SJCRH30 (cell line): ENCODE measurements at places on chromosomes 16 and 17. TPM values are rescaled to one million over a fixed set of nuclear protein-coding genes. Genes with fewer than 3 reads are reported as not detected.

MT3 gene
- not detected in 2 replicates for total RNA-seq

ZMYND15 gene
- not detected in 2 replicates for total RNA-seq

DNA sequence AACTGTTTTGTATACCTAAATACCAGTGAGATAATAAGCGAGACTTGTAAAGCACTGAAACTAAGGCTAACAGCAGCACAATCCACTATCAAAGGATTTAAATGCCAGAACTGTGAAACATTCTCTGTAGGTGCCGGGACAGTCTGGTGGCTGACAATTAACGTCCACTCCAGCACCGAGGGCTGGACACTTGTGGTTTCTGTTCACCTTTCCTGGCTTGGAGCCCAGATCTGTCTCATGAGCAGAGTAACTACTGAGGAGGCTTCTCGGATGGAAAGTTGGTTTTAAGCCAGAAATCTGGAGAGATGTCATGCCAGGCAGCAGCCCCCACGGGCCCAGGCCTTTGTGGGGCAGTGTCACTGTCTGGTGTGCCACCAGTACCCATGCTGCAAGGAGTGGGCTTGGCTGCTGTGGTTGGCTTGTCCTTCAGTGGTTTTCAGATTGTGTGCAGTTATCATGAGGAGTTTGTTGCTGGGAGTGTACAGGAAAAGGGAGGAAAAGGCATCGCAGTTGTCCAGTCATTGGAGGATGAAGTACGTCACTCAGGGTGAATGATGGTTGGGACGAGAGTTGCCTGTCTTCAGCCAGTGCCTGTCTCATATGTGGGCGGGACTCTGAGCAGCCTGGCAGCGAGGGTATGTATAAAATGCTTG, 35.5 kb downstream of the UBN1 start:
- no peak for DNase-seq

DNA sequence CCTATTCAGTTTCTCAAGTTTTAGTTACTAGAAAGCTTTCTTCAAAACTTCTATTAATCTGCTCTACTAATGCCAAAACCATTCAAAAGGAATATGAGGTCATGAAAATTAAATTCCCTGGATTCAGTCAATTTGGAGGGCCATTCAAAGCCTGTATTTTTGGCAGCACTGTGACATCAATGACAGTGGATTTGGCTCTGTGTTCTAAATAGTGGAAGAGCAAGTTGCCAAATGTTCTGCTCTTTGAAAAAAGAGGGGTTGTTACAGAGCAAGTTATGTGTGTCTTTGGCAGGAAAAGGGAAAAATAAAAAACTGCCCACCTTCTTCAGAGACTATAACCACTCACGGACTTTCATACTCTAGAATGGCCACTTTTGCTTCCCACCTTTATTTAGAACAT, 3.2 kb upstream of the C16orf46 start:
- no peak for DNase-seq

- DNase-seq: no peak
These were observed 43.6 kb upstream of the CACNG5 start for GRCh38 chr17:66791347-66791746.

DNA sequence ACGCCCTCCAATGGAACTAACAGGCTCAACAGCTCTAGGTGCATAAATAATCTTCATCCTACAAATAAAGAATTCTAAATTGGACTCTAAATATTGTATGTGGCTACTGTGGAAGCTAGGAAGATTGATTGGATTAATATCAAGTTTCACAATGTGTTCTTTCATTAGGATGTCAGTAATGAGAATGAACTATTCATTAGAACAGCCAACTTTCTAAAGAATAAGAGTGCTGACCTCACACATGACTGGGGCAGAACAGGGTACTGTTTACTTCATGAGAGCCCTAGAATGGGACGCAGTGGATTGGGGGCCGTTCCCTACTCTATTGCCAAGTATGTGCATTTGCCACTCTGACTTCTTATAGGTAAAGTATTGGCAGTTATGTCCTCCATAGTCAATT, 528.2 kb upstream of the RBFOX1 start:
- no peak for DNase-seq

DNA sequence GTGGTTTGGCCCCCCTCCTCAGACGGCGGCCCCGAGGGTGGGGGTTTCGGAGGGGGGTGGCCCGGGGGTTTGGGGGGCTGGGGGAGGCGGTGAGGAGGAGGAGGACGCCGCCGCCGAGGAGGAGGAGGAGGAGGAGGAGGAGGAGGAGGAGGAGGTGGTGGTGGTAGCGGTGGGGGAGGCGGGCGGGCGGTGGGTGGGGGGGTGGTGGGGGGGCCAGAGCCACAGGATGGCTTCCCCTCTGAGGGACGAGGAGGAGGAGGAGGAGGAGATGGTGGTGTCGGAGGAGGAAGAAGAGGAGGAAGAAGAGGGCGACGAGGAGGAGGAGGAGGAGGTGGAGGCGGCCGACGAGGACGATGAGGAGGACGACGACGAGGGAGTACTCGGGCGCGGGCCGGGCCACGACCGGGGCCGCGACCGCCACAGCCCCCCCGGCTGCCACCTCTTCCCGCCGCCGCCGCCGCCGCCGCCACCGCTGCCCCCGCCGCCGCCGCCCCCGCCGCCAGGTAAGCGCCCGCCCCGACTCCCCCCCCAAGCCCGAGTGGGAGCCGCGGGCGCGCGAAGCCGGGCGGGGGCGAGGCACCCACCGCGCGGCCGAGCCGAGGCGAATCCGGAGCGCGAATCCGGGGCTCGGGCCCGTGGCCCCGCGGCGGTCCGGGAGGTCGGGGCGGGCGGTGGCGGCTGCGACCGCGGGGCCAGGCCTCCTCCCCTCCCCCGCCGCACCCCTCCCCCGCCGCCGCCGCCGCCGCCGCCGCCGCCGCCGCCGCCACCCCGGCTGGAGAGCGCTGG, 3.8 kb upstream of the CHD3 start:
- no peak for DNase-seq

- DNase-seq: no peak
These were observed 15.2 kb downstream of the PHLPP2 start for GRCh38 chr16:71709229-71709781.

DNA sequence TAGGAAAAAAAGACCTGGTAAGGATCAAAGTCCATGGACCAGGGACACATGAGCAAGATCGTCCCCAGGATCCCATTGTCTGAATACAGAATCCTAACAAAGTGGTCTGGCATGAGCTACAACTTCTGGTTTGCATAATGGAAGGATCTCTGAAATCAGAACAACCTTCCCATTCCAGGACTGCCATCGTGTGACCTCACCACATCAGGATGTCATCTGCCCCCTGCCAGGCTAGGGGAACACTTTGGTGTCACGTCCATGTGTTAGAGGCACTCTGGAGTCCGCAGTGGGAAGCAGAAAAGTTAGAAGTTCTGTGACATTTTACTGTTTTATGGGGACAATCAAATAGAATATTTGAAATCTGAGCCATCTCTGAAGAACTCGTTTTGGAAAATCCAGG, 160.7 kb downstream of the RGS9 start:
- DNase-seq: no peak

DNA sequence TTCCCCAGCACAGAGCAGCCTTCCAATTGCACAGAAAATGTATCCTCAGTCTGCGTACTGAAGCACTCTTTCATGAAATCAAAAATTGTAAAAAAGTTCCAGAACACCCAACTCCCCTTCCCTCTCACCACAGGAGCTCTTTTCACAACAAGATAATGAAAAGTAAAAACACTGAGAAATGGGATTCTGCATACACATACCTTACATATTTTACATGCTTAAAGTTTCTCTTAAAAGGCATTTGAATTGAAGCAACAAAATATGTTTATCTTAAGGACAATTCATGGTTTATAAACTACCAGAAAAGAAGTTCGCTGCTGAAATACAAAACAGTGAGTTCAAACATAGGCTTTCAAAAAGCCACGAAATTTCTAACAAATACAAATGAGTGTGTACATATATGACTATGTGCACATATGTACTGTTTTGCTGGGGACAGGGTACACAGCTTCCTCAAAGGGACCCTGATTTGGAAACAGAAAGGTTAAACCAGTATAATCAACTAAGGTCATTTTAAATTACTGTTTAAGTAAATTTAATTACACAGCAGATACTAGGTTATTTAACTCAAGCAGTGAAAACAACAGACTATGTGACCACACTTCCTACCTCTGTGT, 33.8 kb downstream of the COG1 start:
- no peak for DNase-seq

GRCh38 chr16:15950869-15951268, 1.5 kb downstream of the ABCC1 start:
- no peak for DNase-seq

DNA sequence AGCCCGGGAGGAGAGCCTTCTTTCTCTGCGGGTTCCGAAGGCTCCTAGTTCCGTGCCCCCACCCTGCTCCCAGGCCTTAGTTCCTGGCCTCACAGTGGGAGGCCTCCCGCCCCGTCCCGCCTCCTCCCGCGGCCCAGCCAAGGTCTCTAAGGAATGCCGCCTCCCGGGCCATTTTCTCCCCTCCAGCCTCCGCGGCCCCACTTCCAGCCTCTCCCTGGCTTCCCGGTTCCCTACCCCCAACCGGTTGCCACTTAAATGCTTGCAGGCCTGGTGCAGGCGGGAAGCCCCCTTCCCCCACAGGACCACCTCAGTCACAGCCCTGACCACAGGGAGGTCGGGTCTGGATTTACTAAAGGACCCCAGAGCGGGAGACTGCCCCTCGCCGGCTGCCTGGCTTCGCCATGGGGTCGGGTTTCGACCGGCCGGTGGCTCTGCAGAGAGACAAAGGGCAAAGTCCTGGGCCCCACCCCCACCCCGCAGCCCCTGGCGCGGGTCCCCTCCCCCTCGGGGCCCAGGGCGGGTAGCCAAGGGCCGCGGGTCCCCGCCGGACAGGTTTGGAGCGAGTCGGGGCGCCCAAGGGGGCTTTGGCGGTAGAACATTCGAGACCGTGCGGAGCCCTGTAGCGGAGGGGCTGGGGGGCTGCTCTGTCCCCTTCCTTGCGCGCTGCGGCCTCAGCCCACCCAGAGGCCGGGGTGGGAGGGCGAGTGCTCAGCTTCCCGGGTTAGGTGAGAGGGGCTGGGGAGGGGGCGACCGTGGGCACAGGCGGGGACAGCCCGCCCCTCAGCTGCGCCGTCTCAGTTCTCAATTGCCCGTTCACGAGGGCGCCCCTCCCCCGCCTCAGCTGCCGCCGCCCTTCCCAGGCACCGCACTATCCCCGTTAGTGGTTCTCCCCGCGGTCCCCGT, 16.4 kb downstream of the IGF2BP1 start:
- no peak for DNase-seq
